ENCODE measurements at places on chromosomes 2 and 18. TPM values are rescaled to one million over a fixed set of nuclear protein-coding genes. Genes with fewer than 3 reads are reported as not detected.

Gene AFF3
- total RNA-seq, result 10.0 TPM

GRCh38 chr2:215367662-215368492 lies 56.0 kb downstream of the ATIC start:
- DNase-seq, result no peak

GRCh38 chr2:200247494-200247893 lies 59.0 kb upstream of the SPATS2L start:
- no peak for DNase-seq

DNA sequence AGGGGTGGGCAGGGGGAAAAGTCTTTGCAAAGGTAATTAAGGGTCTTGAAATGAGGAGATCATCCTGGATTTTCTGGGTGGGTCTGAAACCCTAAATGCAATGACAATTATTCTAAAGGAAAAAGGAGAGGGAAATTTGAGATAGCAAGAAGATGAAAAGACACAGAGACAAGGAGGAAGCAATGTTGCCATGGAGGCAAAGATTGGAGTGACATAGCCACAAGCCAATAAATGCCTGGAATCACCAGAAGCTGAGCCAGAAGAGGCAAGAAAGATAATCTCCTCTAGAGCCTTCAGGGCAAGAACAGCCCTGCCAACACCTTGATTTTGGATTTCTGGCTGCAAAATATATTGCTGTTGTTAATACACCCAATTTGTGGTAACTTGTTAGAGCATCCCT lies 1246.3 kb upstream of the PIK3C3 start:
- no peak for DNase-seq

GRCh38 chr2:239948100-239948881 lies 76.9 kb downstream of the NDUFA10 start:
- no peak for DNase-seq

Measured in left ventricle myocardium superior (tissue), 1 donor.